Small intestine (tissue), 16 donors: ENCODE measurements at places on chromosomes 1 and 21. TPM values are rescaled to one million over a fixed set of nuclear protein-coding genes. Genes with fewer than 3 reads are reported as not detected.

G0S2 gene
- polyA plus RNA-seq, result 11.1 TPM

RGSL1 gene
- polyA plus RNA-seq, result not detected

STMN1 gene
- polyA plus RNA-seq, result 30.9 TPM

GCSAML gene
- 0.18 TPM for polyA plus RNA-seq

GTF2B gene
- 36.4 TPM for polyA plus RNA-seq

SLC30A2 gene
- 0.27 TPM for polyA plus RNA-seq

MNDA gene
- 1.6 TPM for polyA plus RNA-seq

FLAD1 gene
- polyA plus RNA-seq, result 35.7 TPM

NR1I3 gene
- polyA plus RNA-seq, result 0.28 TPM

S100A12 gene
- polyA plus RNA-seq, result 0.85 TPM

KRTAP11-1 gene
- polyA plus RNA-seq, result not detected

LHX8 gene
- polyA plus RNA-seq, result not detected

CLEC20A gene
- polyA plus RNA-seq, result not detected

DNA sequence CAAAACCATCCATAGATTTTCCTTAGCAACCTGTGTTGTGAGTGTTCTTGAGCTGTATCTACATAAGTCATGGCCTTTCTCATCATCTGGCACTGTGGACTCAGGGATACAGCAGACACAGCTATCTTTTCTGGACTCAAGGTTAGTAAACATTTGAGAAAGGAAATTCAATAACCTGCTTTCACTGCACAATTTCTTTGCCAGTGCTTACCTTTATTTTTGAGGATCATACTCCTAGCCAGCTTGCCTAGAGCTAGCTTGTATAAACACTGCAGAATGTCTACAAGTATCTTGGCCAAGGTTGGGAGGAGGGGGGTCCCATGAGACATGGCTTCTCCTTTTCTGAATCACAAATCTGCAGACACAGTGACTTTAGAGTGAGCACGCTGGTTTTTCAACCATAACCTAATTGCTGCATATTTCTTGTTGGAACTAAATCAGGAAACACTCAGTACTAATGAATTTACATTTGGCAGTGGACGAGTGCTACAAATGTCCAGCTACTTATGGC, 27.2 kb downstream of the ADAMTS5 start:
- peak; percentile 9 for DNase-seq

DNA sequence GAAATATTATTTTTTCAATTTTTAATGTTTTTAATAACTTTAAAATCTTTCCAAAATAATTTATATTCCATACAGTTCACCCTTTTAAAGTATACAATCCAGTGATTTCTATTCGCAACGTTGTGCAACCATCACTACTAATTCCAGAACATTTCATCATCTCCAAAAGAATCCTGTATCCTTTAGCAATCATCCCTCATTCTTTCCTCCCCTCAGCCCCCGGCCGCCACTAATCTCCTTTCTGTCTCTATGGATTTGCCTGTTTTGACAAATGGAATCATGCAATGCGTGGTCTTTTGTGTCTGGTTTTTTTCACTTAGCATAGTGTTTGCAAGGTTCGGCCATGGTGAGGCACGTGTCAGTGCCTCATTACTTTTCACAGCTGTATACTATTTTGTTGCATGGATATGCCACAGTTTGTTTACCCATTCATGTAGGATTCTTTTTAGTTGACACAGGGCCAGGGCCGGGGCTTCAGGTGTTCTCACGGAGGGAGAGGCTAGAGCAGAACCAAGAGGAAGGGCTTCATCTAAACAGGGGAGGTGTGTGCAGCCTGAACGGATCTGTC, 40.6 kb upstream of the ZBTB40 start:
- DNase-seq, result no peak

- no peak for DNase-seq
These were observed 229.3 kb downstream of the PRDM2 start for GRCh38 chr1:13929313-13929712.

DNA sequence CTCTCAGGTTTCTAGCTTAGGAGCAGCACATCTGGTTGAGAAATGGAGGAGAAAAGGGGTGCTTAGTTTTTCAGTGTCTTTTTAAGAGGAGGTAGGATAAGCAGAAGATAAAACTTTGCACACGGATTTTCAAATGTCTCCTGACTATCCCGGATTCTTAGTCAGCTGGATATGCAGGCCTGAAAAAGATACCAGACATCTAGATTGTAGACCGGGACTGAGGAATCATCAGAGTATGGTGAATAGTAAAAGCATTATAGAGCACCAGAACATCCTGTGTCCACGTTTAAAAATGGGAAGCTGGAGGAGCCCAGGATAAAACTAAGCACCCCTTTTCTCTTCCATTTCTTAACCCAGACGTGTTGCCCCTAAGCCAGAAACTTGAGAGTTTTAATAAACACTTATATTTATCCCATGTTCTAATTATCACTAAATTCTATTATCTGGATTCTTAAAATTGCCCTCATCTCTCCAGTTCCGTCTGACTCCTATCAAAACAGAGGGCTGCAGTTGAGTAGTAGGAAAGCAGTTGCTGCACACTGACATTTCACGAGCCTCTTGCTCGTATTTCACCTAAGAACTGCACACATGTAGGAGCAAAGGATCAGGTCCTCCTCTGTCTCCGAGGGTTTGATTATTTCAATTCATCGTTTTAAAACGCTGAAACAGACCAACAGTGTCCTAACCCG, 609 bp downstream of the PIGK start:
- no peak for DNase-seq

DNA sequence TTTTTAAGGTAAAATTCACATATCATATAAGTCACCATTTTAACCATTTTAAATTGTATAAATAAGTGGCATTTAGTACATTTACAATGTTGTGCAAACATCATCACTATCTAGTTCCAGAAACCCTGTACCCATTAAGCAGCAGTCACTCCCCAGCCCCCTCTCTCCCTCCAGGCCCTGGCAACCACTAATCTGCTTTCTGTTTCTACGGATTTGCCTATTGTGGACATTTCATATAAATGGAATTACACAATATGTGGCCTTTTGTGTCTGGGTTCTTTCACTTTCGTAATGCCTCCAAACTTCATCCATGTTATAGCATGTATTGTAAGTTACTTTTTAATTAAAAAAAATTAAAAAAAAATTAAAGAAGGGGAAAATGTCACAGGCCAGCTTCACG, 58.0 kb upstream of the RAB3GAP2 start:
- DNase-seq, result peak; percentile 31

DNA sequence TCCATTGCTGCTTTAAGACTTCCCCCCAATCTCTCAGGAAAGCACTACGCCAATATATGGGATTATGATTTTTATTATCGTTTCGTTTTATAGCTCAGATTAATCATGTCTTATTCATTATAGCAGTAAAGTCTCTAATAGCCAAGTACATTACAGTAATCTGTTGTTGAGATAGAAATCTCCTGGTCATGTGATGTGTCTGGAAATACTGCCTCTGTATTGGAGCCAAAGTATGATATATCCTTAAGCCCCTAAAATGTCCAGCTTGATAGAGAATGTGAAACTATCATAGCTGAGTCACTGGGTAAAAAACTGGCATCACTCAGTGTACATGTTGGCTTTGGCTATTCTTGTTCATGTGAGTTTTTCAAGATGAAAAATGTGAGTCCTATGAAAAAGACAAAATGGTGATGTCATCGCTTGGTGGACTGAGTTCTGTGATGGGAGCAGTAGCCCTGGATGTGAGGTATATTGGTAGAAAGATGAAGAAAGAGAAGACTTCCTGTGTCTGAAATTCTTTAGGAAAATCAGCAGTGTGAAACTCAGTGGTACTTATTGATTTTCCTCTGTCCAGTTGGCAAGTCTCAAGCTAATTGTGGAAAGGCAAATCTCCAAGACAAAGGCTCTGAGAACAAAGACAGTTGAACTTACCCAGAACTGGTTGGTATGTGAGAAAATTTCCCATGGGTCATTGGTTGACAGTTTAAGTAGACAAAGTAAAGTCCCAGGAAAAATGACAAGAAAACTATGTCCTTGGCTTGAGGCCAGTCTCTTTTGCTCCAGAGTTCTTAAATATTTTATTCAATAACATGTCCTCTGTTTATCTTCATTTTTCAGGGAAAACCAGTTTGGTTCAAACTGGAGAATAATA, 76.2 kb downstream of the BRINP2 start:
- peak; percentile 10 for DNase-seq

GRCh38 chr1:7339953-7340352, 431.1 kb upstream of the VAMP3 start:
- DNase-seq, result no peak

- peak; percentile 33 for DNase-seq
These were observed at the start of gene NUP210L for GRCh38 chr1:154154534-154155191. NUP210L (minus strand) TSS chr1:154155073.

- no peak for DNase-seq
These were observed 25.6 kb upstream of the KAZN start for GRCh38 chr1:14572861-14573260.

- DNase-seq, result no peak
These were observed 38.2 kb downstream of the PRDM16 start for GRCh38 chr1:3107201-3107600.

DNA sequence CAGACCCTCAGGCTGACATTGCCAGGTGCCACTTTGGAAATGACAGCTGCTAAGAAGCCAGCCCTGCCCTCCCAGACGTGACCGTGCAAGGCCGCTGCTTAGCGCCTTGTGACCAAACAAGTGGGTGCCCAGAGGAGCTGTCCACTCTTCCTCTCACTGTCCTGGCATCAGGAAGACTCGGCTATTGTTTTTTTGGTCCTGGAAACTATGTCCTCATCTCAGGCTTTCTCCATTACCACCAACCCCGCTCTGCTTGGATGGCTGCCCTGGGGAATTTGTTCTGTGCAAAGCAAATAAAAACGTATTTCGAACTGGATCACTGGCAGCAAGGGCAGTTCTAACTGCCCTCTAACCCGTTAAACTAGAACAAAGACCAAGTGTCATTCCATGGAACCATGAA, 13.7 kb upstream of the TENT5C start:
- no peak for DNase-seq

- DNase-seq, result peak; percentile 70
These were observed 859 bp upstream of the LRRC8B start for GRCh38 chr1:89523572-89524368.

- no peak for DNase-seq
These were observed 1.5 kb downstream of the CORT start for GRCh38 chr1:10451287-10451686.

DNA sequence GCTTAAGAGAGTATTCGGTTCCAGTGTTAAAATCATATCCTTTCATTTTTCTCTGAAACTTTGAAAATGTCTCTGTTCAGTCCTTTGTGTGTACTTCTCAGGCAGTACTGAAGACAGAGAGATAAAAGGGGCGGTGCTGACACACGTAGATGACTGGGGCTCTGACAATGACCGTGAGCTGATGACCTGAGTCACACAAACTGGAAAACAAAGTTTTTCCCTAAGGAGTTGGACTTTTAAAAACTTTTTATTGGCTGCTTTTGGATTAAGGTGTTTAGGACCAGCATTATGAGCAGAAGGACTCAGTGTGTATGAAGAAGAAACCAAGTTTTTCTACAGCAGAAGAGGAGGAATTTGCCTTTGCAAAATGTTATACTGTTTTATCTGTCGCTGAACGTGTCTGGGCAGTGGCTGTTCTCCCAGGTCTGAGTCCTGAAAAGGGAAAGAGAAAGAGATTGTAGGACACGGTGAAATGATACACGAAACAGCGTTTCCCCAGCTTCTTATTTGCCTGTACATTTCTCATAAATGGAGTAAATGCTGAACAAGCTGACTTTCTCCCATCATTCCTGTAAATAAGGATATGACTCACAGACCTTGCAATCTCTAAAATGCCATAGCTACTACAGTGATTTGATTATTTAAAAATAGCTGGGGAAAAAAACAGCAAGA, 51.5 kb downstream of the MAP3K7CL start:
- DNase-seq, result peak; percentile 67

- DNase-seq, result no peak
These were observed 5.3 kb downstream of the UTS2 start for GRCh38 chr1:7847599-7847998.

- DNase-seq, result no peak
These were observed 1.4 kb downstream of the PPP2R5A start for GRCh38 chr1:212286556-212287131.

- DNase-seq, result no peak
These were observed 239.0 kb upstream of the PTBP2 start for GRCh38 chr1:96482616-96483015.

DNA sequence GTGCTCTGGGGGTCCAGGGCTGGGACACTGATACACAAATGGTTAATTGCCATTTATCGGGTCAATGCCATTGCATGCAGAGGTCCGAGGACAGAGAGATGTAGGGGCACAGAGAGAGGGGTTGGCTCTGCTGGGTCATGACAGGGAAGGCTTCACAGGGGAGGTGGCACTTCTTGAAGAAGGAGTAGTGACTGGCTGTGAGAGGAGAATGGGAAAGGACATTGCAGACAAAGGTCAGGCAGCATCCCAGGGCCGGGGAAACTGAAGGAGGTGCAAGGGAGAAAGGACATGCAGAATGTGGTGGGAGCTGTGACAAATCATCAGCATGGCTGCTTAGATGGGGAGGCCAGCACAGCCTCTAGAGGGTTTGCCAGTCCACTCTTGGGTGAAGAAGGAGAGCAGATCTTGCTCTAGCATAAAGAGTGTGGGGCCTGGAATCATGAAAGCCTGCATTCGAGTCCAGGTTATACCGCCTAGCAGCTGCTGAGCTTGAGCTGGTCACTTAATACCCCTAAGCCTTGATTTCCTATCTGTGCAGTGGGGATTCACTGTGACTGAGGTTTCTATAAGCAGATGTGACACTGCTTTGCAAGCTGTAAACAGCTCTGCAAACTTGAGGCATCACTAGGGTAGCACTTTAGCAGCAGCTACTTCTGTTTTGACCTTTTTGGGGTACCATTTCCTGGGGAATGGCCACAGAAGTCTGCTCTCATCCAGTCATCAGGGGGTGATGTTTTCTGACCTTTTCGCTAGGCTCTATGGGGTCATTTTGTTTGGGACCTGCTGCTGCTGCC, 59.2 kb upstream of the EPS8L3 start:
- no peak for DNase-seq

DNA sequence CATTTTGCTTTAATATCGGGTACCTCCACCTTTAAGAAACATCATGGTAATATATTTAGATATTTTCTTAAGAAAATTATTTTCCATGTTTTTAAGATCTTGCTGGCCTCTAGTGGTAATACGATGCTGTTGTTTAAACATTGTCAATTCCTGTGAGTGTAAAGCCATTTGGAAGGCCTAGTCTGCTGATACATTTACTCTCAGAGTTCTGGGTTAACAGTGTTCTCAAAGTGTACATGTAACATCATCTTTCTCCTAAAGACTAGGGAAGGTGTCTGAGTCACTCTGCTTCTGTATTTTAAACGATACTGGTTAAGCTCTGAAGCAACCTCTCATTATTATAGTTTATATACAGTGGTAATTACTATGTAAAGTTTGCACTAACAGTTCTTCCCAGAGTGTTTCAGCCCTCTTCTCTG, 189.1 kb downstream of the RASAL2 start:
- DNase-seq, result peak; percentile 28

- peak; percentile 84 for DNase-seq
These were observed 2.8 kb upstream of the IGSF8 start for GRCh38 chr1:160101037-160101716.

- no peak for DNase-seq
These were observed 6.7 kb downstream of the TAF1A start for GRCh38 chr1:222583079-222583478.

GRCh38 chr1:214380986-214381695, 100.2 kb downstream of the SMYD2 start:
- DNase-seq, result no peak

GRCh38 chr1:83620016-83620415, 378.9 kb downstream of the TTLL7 start:
- DNase-seq, result no peak

- DNase-seq, result no peak
These were observed 424.4 kb upstream of the RUNX1 start for GRCh38 chr21:35473496-35473895.
